Activated CD4-positive, CD25-positive, alpha-beta regulatory T cell (primary cell): ENCODE measurements at places on chromosomes 12 and 14.

- DNase-seq: no peak
These were observed 18.8 kb downstream of the CEP170B start for GRCh38 chr14:104883681-104884361.

- no peak for DNase-seq
These were observed 86.4 kb downstream of the WSCD2 start for GRCh38 chr12:108215458-108215857.

- DNase-seq: no peak
These were observed 50.7 kb downstream of the TPCN1 start for GRCh38 chr12:113271853-113272561.

GRCh38 chr14:72563676-72564075 lies 330.2 kb downstream of the DPF3 start:
- DNase-seq: no peak

DNA sequence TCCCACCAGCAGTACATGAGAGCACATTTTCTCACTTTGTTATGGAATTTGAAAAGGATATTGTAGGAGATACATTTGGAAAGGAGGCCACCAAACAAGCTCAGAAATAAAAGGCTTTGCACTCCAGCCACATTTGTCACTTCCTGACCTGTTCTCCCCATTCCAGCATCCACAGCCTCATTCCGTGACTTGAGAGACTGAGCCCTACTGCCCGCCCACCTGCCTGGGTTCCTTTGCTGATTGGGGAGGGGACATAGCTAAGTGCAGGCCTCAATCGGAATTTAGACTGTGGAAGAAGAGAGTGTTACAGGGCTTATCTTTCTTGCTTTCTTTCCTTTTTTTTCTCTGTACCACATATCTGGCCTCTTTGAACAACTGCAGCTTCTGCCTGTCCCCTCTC lies 735.4 kb upstream of the TMEM132C start:
- DNase-seq: no peak

- DNase-seq: no peak
These were observed 20.7 kb upstream of the NEK9 start for GRCh38 chr14:75147423-75148071.

DNA sequence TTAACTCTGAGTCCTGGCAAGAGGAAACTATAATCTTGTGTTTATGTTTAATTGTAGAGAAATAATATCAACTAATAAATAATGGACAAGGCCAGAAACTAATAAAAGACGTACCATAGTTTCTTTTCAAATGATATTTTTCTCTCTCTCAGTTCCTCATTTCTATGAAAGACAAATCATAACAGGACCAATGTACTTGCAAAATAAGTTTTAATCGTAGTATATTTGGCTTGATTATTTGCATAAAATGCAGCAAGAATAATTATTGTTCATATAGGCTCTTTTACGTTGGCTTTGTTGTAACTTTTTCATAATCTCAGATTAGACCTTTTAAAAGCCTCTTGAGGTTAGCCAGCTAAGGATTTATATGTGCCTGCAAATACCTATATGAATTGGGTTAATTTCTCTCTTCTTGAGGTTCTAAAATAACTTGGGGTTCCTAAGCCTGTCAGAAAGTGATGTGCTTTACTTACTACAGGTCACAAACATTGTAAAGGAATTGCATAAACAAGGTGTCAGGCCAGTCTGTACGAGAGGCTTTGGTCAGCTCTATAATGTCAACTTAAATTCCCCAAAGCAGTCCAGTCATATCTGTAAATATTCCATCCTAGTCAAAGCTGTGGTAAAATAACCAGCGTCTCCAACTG lies 152.8 kb upstream of the PTPRQ start:
- no peak for DNase-seq

- DNase-seq: no peak
These were observed 249.1 kb downstream of the AKAP6 start for GRCh38 chr14:32578181-32578580.

GRCh38 chr12:31324845-31325523 lies 966 bp downstream of the SINHCAF start:
- DNase-seq: peak; percentile 38

GRCh38 chr12:88227263-88227662 lies 85.2 kb downstream of the TMTC3 start:
- no peak for DNase-seq

DNA sequence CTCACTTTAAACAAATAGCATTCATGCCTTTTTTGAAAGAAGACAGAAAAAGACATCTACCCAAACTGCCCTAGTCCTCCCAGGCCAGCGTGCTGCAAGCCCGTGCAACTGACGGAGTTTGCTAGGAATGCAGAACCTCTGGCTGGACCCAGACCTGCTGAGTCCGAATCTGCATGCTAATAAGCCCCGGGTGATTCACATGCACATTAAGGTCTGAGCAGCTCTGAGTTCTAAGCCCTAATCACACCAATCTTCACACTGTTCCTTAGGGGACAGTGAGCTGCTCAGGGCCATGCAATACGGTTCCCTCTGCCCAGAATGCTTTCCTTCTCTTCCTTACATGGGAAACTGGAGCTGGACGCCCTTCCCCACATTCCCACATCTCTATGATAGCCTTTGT lies 25.2 kb downstream of the HAL start:
- DNase-seq: no peak
